Activated CD4-positive, alpha-beta T cell treated with anti-CD3 and anti-CD28 coated beads, Interleukin-2, amount 10 ng/mL, durations not matched to agents 7 days and 5 days (primary cell): ENCODE measurements at places on chromosomes 1 and 21.
A peak's percentile ranks its signal among the peaks of the same experiment; 100 is the strongest.

GRCh38 chr21:29557200-29557599 is 258.5 kb downstream of the BACH1 start:
- DNase-seq = no peak

DNA sequence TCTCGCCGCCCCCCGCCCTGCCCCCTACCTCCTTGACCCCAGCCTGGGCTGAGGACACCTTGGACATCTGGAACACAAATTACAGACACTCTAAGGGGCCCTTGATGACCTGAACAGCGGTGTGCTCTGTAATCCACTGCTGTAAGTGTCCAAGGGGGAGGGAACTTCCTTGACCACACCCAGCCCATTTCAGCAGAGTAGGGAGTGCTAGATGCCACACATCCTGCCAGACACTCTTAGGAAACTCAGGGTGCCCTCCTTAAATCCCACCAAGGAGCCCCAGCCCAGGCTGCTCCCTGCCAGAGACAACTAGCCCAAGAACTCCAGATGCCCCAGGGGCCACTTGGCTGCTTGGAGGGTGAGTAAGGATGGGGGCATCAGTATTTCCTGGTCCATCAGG is 282.2 kb downstream of the RRAGC start:
- no peak for DNase-seq

DNA sequence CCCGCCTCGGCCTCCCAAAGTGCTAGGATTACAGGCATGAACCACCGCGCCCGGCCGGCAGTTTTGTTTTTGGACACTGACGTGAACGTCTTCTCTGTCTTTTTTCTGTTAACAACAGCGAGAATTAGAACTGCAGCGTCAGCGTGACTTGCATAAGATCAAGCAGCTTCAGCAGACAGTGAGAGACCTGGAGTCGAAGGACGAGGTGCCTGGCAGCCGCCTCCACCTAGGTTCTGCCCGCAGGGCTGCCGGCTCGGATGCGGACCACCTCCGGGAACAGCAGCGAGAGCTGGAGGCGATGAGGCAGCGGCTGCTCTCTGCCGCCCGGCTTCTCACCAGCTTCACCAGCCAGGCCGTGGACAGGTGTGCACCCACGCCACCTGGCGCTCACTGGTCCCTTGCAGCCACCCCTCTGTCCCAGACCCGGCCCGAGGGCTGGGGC is 22.9 kb upstream of the DIP2A start:
- DNase-seq = no peak

DNA sequence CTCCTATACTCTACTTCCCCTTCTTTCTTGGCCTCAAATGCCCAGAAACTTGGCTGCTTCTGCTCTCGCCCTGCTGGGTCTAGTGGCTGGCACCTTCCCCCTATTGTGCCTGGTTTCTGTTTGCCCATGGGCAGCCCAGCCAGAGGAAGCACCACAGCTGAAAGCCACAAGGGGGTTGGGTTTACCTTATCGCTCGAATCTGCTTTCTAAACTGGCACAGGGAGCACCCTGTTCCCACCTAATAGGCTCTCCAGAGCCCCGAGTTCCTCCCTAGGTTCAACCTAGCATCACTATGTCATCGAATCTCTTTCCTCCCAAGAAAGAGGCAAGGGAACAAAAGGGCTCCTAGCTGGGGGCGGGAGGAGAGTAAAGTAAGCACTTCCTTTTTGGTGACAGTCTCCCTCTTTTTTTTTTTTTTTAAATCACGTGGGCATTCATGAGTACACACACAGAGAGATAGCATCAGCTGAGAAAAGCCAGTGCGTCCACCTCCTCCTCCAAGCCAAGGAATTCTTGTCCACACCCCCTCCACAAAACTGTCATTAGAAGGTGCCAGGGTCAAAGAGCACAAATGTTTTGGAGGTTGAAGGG is 72.8 kb downstream of the PLEKHA6 start:
- DNase-seq = peak; percentile 66

GRCh38 chr1:25197982-25198662 is 34.2 kb downstream of the SYF2 start:
- no peak for DNase-seq

GRCh38 chr1:45765999-45766792 is 15.7 kb upstream of the IPP start:
- DNase-seq = no peak

GRCh38 chr1:10899490-10900250 is 103.2 kb upstream of the CASZ1 start:
- no peak for DNase-seq

DNA sequence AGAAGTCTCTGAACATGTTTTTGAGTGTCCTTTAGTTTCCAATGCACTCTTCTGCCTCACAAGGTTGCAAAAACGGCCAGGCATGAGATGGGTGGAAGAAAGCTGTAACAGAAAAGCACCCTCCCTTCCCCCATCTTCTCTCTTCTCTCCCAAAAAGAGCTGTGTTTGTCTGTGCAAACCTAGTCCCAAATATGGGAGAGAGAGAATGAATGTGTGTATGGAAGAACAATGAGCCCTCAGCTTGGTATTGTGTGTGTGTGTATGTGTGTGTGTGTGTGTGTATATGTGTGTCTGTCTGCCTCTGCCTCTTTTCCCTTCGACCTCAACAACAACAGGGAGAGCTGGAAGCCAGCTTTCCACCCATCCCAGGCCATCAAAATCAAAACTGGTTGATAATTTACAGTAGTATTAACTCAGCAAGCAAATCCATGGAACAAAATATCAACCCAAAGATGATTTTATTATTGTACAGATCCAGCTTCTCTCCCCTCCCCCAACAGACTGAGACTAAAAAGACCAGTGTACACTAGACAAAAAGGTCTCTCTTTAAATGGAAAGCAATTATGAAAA is 1.8 kb downstream of the RERE start:
- DNase-seq = no peak

- no peak for DNase-seq
Measured at GRCh38 chr1:190453550-190453949, 24.1 kb downstream of the BRINP3 start.

- DNase-seq = peak; percentile 33
Measured at GRCh38 chr1:26538480-26539412, 9.2 kb downstream of the RPS6KA1 start.

- no peak for DNase-seq
Measured at GRCh38 chr1:48688102-48688760, 88.5 kb downstream of the BEND5 start.

GRCh38 chr21:36915014-36915695 is 51.3 kb downstream of the HLCS start:
- no peak for DNase-seq

- DNase-seq = no peak
Measured at GRCh38 chr1:59391212-59392179, 94.6 kb downstream of the FGGY start.

DNA sequence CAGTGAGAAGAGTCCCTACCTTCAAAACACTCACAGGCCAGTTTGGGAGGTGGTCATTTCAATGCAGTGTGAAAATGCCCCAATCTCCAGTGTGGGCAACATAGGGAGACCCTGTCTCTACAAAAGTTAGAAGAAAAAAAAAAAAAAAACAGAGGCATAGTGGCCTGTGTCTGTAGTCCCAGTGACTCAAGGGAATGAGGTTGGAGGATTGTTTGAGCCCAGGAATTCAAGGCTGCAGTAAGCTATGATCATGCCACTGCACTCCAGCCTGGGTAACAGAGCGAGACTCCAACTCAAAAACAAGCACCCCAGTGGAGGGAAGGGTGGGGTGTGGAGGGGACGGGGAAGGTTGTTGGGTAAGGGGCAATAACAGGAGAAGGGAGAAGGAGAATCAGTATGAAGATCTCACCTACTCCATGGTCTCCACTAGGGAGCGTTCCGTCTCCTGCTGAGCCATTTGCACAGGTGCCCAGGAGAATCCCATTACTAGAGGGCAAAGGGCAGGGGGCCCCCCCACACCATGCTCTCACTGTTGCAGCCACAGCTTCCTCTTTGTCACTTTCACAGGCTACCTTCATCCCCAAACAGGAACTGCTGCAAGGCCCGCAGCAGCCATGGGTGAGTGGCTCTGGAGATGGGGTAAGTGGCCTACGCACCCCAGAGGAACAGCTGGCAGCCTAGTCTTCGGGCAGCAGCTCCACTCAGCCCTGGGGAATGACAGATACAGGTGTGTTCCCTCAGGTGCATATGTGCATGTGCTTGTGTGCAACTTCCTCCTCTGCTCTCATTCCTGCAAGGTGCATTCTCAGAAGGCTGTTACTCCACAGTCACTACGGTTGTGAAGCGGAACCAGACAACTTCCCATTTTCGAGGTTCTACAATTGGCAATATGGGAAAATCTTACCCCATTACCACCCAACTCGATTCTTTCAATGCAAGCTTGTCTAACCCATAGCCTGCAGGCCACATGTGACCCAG is 87.9 kb upstream of the LYST start:
- peak; percentile 46 for DNase-seq

GRCh38 chr1:208174731-208175507 is 69.3 kb downstream of the PLXNA2 start:
- DNase-seq = no peak

- no peak for DNase-seq
Measured at GRCh38 chr1:201630582-201630981, 91.7 kb downstream of the NAV1 start.
